ENCODE measurements at places on chromosomes 1 and 21.

- no peak for DNase-seq
These were observed 24.2 kb upstream of the ATP6V1G3 start for GRCh38 chr1:198564716-198565115.

GRCh38 chr1:223739366-223740037 is 27.2 kb downstream of the CAPN2 start:
- no peak for DNase-seq

DNA sequence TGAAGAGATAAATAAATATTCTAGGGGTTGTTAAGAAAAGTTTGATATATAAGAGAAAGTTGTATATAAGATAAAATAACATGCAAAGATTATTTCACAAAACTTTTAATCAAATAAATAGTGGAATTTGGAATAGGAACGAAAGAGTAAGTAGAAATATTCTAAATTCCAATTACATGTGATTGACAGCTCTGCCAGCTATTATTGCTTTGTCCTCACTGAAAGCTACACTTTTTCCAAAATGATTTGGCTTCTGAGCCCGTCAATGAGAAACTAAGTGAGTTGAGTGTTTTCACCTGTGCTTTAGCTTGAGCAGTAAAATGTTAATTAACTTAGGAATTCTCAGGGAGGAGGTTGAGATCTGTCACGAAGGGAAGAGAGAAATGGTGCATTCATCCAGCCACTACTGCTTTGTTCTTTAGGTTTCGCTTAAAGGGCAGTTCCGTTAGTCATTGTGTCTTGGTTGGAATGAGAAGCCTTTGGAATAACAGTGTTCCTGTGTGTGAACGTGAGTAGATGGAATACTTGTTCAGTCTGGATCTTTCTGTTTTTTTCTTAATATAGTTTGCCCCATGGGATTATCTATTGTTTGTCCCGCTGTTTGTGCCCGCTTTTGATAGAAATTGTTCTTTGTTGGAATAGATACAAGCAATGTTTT is 63.3 kb upstream of the CR1L start:
- DNase-seq, result no peak

GRCh38 chr1:213099682-213100399 is 48.8 kb downstream of the RPS6KC1 start:
- DNase-seq, result no peak

Measured in BJ (cell line).